ENCODE measurements at places on chromosomes 7 and 10. TPM values are rescaled to one million over a fixed set of nuclear protein-coding genes. Genes with fewer than 3 reads are reported as not detected.
A peak's percentile ranks its signal among the peaks of the same experiment; 100 is the strongest.

GRCh38 chr7:94250987-94251386 is 143.7 kb upstream of the COL1A2 start:
- peak; percentile 7 for DNase-seq

- no peak for DNase-seq
Observed at GRCh38 chr7:116678780-116679179, 6.8 kb downstream of the MET start.

DNA sequence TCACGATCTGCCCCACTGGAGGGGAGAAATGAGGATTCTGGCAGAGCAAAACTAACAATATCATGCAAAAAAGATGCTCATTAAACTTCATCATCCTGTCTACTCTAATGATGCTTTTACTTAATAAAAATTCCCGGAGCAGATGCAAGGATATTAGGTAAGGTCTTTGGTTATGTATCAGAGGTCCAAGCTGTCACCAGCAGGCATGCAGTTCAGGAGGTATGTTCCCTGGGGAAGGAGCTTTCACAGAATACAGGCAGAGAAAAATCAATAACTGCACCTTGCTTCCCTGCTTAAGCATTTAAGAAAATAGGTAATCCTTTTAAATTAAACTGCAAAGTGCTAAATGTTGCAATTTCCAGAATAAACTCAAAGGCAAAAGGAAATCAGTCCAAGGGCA is 81.6 kb upstream of the C1QL3 start:
- no peak for DNase-seq

GRCh38 chr7:3591944-3592343 is 290.9 kb downstream of the SDK1 start:
- no peak for DNase-seq

DNA sequence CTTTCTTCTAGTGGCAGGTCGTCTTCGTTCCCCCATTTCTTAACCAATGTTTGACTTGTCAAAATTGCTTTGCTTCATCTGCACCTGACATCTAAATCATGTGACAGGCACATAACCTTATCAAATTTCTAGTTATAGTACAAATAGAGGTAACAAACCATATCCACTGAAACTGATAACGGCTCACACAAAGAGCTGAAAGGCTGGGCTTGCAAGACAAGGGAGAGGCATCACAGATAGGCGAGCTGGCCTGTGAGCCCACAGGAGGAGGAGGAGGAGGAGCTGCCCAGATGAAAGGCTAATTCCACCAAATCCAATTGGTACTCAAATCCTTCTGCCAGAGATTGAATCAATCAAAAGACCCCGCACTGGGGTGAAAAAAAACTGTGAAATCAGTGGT is 80.2 kb upstream of the NEBL start:
- no peak for DNase-seq

DNA sequence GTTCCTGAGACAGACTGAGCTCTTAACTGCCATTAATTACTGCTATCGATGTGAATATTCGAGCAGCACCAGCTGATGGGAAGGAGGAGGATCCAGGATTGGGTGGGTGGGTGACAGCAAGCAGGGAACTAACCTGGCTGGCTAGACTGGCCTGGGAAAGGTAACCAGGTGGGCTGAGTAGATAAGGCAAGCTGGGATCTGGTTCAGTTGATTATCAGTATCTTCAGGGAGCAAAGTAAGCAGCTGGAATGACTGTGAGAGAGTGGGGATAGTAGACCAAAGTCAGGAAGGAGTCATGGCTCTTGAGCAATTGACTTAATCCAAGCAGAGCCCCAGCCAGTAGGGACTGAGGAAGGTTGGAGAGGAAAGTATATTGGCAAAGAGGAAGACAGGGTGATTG is 46.9 kb upstream of the KMT2E start:
- DNase-seq, result peak; percentile 48

- DNase-seq, result no peak
Observed at GRCh38 chr10:111762114-111762513, 421.5 kb downstream of the GPAM start.

GRCh38 chr10:5545778-5546710 is 21.3 kb downstream of the CALML3 start:
- peak; percentile 77 for DNase-seq

- no peak for DNase-seq
Observed at GRCh38 chr10:5570979-5571810, 46.4 kb downstream of the CALML3 start.

DNA sequence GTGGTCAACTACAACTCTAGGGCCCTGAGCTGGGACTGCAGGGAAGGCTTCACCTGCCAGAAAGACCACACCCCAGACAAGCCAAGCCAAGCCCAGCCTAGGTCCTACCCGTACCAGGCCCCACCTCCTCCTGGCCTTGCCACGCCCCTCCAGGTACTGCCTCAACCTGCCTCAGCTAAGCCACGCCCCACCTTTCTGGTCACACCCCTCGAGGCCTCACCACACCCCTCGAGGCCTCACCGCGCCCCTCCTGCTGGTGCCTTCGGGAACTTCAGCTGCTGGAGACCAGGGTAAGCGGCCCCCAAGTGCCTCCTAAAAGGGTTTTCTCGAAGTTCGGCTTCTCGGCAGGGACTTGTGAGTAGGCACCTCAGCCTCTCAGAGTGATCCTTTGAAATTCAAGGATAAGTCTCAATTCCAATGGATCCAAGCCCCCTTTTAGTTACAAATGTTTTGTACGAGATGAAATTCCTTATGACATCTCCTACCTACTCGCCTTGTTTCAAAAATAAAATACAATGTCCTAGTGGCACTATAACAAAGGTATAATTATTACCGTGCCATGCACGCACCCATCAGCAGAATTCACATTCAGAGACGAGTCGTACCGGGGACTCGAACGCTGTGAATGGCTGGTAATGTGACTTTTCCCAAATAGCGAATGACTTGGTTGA is 171.2 kb downstream of the ARHGAP21 start:
- peak; percentile 87 for DNase-seq

- peak; percentile 89 for DNase-seq
Observed at GRCh38 chr7:84055904-84056605, 138.5 kb downstream of the SEMA3A start.

The SGPL1 gene
- total RNA-seq, result 144 TPM

The GARS1 gene
- 367 TPM for total RNA-seq

The C7orf57 gene
- total RNA-seq, result 2.4 TPM

The NOS3 gene
- under 0.01 TPM for total RNA-seq

The NEUROG3 gene
- not detected for total RNA-seq

Data from bronchial epithelial cell (primary cell).